Kasumi-1 (cell line): ENCODE measurements at places on chromosomes 3 and 15.
A peak's percentile ranks its signal among the peaks of the same experiment; 100 is the strongest.

DNA sequence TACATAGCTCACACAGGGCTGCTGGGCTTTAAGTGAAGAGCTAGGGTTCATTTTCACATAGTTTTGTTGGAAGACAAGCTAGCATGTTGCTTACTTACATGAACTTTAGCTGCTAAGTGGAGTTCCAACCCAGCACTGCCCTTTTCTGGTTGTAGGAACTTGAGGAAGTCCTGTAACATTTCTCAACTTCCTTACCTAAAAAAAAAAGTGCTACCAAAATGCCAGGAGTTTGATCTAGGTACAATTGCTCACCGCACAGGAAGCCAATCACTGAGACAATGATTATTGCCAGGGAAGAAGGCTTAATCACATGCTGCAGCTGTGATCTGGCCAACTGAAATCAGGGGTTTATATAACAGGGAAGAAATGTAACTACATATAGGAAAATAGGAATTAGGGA is 52.8 kb downstream of the IL12A start:
- no peak for DNase-seq

- DNase-seq, result peak; percentile 15
Measured at GRCh38 chr3:128619146-128619890, 31.3 kb downstream of the RPN1 start.

- no peak for DNase-seq
Measured at GRCh38 chr15:37121492-37121891, 21.1 kb upstream of the MEIS2 start.

DNA sequence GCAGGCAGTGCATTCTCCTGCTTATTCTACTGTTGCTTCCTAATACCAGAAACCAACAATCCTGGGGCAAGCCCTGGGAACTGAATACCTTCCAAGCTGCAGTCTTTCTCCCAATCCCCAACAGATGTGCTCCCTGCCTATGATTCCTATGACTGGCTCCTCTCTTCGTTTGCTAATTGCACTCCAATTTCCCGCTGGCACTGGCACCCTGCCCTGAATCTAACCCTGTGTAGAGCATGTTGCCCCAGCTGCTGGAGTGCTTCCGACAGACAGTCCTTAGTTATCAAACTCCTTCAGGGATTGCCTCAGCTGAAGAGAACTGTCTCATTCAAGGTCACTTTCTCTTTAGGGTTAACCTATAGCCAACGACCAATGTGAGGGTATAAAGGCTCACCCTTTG is 214.1 kb downstream of the NECTIN3 start:
- no peak for DNase-seq

DNA sequence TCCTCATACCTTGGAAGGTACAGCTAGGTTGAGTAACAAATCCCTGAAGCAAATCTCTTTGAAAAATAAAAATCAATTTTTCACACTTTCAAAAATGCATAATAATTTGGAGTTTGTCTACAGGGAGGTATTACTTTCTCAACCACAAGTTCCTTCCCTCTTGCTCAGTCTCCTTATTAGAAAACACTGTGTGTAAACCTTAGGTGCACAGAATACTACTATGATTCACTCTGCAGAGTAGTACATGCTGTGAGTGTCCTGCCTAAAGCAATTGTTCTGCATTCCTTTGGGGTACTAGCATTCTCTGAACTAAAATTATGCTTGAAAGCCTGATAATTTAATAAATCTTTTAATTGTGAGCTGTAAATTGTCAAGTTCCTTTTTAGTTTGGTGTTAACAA is 115.9 kb upstream of the EPHA3 start:
- no peak for DNase-seq

GRCh38 chr15:52642386-52643361 is 36.5 kb downstream of the ATOSA start:
- no peak for DNase-seq

DNA sequence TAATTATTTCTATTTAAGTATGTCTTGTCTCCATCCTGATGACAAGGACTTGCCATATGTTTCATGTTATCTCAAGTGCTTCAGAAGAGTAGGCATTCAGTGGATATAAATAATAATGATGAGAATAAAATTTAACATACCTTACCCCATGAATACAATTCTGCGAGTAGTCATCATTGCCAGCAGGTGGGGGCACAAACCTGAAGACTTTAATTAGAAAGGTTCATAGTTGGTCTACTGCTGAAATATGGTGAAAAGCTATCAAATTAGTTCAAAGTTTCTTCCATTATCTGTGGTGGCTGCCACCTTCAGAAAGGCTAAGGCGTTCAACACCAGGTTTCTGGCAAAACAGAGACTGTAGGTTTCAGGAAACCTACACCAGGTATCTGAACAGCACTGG is 100.9 kb downstream of the P3H2 start:
- DNase-seq, result no peak

DNA sequence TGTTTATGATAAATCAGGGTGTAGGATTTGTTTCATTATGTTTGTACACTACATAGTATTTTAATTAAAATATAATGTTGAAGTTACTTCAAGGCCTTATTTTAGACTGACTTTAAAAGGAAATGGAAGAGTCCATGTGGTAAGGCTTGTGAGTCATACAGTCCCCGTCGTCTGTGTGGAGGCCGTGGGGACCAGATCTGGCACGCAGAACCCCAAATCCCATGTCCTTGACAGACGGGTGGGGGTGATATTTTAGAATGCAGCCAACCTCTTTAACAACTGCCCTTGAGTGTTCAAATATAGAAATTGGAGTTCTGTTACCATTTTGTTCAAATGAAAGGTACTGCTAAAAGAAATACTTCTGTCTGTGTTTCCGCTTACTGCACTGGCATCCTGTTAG is 35.8 kb downstream of the ABHD17C start:
- DNase-seq, result peak; percentile 56

GRCh38 chr15:92377083-92377789 is 16.4 kb upstream of the ST8SIA2 start:
- DNase-seq, result no peak

DNA sequence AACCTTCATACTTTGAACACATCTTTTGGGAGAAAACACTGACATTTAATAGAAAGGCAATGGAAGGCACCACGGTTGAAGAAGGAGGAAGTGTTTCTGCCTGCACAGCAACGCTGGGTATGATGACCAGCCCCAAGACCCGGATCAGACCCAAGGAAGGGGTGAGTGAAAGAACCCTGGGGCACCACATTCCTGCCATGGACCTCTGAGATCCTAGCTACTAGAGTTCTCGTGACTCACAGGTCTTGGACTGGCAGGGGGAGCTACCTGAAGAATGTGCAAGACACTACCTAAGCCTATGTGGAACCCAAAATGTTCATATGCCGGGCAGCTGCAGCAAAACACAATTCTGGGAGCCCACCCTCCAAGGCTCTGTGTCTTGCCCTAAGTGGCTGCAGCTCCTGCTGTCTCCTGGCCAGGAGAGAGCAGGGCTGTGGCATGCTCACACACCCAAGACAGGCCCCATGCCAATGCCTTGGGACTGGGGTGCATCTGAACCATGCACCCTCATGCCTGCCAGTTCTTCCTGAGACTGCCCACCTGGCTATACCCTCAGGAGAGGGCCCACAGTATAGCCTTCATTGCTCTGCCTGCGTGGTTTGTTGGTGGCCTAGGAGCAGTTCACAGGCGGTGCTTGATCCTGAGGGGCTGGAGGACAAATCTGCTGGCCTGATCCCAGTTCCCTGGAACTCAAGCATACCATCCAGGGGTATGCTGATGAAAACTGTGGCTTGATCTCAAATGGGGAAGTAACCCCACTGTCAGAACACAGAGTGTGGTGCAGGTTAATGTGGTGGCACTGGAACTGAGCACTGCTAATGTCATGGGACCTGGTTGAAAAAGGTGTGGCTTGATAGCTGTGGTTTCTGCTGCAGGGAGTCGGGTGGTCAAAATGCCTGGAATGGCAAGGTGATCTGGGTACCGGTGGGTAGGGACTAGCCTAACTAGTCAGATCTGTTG is 353.3 kb upstream of the ARHGEF26 start:
- peak; percentile 21 for DNase-seq

DNA sequence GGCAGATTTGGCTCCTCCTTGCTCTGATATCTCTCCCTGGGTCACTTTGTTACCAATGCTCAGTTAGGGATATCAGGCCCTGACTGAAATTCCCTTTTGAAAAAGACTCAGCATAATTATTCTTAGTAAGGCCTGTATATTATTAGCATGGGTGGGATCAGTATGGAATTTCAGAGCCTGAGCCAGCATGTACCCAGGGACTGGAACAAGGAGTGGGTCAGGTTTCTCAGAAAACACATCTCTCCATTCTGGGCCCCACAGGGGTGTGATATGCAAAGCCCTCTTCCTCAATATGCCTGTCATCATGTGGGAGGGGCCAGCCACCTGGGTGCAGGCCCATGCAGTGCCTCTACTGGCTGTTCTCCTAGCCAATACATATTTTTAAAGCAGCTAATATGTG is 423.2 kb downstream of the EPHB1 start:
- DNase-seq, result no peak

- DNase-seq, result no peak
Measured at GRCh38 chr15:26623071-26623470, 149.8 kb downstream of the GABRB3 start.

DNA sequence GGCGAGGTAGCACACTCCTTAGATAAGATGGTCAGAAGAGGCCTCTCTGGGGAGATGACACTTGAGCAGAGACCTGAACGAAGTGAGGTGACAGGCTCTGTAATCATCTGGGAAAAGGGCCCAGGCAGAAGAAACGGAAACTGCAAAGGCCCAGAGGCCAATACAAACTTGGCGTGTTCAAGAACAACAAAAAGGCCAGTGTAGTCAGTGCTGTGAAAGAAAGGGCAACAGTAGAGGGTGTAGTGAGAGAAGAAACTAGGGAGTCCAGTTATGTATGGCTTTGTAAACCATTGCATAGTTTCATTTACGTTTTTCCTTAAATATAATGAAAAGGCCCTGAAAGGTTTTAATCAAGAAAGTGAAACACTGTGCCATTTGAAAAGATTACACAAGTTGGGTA is 31.8 kb downstream of the PLD1 start:
- DNase-seq, result no peak

GRCh38 chr3:16871915-16872842 is 12.6 kb upstream of the PLCL2 start:
- DNase-seq, result no peak

GRCh38 chr3:160992712-160993111 is 112.4 kb downstream of the B3GALNT1 start:
- no peak for DNase-seq

GRCh38 chr3:160893207-160893606 is 137.2 kb downstream of the PPM1L start:
- no peak for DNase-seq

GRCh38 chr3:188391592-188391991 is 237.6 kb downstream of the LPP start:
- no peak for DNase-seq

GRCh38 chr15:59649603-59650002 is 7.7 kb downstream of the GTF2A2 start:
- DNase-seq, result no peak

- no peak for DNase-seq
Measured at GRCh38 chr3:115704661-115705338, 81.5 kb downstream of the GAP43 start.

GRCh38 chr3:181694805-181695660 is 16.7 kb upstream of the SOX2 start:
- DNase-seq, result no peak

DNA sequence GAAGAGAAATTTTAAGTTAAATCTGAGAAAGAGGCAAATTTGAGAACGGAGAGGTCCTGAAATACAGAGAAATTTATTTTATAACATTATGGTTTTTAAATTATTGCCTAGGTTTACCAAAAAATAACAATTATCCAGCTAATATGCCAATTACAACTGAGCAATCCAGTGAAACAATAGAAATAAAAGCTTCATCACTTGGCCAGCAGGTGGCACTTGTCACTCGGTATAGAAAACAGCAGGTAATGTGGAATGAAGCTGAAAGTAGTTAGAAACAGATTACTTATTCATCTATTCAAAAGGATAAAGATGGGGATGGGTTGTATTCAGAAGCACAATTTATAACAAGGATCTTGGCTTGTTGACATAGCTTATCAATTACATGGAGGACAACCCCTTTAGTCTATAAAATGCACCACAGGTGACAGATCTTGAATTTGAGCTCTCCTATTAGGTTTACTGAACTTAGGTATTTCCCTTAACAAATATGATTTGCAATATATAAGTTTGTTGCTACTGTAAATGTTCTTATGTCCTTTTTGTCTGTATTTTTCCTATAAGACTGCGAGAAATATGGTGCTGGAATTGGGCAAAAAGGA is 70.1 kb upstream of the GUCA1C start:
- DNase-seq, result peak; percentile 67

DNA sequence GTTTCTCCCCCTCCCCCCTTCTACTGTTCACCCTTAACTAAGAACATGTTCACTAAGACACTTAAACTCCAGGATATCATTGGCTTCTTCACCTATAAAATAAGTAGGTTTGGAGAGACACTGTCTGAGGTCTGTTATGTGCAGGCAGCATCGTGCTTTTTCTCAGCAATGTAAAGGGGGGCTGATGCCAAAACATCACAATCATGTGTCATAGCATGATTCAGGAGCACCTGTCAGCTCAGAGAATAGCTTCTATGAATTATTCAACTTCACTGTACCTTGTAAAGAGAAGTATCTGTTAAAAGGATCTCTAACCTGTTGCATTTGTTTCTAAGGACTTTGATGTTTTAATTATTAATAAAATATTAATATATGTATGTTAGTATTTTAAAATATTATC is 211.4 kb upstream of the EPHA3 start:
- no peak for DNase-seq

GRCh38 chr3:16633948-16634347 is 28.7 kb upstream of the DAZL start:
- DNase-seq, result no peak

- no peak for DNase-seq
Measured at GRCh38 chr3:99646107-99646435, 7.7 kb downstream of the COL8A1 start.

DNA sequence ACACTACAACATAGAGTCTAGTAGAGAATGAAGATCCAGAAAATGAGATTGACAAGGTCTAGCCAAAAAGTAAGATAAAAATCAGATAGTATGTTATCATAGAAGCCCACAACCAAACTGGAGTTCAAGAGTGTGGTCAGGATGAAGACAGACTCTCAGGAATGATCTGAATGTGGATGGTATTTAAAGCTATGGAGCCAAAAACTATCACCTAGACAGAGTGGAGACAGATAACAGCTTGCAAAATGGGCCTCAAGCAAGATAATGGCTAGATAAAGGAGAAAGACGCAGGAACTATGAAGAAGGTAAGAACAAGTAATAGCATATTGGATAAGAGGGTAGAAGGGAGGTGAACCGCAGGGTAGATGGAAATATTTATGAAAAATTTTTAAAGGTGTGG is 35.4 kb downstream of the ZMAT3 start:
- DNase-seq, result no peak

DNA sequence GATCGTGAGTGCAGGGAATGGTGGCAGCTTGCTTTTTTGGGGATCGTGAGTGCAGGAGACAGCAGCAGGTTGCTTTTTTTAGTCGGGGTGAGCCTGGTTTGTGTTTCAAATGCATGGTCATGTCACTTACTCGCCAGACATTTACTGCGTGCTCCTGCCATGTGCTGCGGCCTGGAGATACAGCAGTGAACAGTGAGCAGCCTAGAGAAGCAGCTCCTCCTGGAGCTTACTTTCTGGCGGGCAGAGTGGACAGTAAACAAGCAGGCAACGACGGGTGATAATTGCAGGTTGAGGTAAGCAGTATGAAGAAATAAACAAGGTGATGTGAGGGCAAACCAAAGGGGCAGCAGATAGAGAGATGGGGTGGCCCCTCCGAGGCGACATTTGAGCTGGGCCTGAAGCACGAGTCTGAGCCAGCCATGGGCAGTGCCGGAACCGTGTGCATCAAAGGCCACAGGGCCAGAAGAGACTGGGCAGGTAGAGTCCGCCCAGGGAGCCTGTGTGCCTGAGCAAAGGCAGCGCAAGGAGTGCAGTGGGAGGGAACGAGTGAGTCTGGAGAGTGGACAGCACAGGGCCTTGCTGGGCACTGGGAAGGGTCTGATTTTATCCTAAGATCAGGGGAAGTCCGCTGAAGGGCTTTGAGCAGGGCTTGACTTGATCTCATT is 57.3 kb upstream of the RASA2 start:
- no peak for DNase-seq
